ENCODE measurements at places on chromosomes 16 and 17.
A peak's percentile ranks its signal among the peaks of the same experiment; 100 is the strongest.

DNA sequence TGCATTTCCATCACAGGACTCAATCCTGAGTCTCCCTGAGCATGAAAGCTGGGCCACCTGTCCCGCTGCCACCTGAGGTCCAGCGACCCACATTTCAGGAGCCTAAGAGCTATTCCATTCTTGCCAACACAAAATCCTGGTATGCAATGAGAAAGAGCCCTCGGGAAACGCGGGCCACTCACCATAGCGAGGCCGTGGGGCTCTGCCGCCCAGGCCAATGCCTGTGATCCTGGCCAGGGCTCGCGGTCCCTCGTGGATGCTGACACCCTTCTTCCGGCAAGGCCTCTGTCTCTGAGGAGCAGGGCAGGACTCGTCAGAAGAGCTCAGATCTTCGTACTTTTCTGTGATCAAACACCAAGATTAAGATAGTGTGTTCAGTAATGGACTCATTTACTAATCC, 11.6 kb downstream of the NUDT16L1 start:
- no peak for DNase-seq

DNA sequence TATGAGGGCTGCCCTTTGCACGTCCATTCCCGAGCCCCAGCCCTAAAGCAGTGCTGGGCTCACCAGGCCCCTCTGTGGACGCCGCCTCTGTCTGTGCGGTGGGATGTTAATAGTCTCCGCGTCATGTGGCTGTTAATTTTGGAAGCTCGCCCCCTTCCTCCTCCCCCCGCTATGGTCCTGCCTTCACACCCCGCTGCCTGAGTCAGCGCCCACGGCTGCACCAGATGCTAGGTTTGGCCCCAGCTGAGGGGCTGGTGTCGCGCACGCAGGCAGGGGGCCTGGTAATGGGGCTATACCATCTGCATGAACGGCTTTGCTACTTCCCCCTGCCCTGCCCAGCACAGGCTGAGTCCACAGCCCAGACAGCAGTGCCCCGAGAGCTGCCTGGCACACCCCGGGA, 4.1 kb upstream of the SSTR5 start:
- DNase-seq, result no peak

- no peak for DNase-seq
These were observed 414.4 kb downstream of the UTP18 start for GRCh38 chr17:51674579-51675255.

DNA sequence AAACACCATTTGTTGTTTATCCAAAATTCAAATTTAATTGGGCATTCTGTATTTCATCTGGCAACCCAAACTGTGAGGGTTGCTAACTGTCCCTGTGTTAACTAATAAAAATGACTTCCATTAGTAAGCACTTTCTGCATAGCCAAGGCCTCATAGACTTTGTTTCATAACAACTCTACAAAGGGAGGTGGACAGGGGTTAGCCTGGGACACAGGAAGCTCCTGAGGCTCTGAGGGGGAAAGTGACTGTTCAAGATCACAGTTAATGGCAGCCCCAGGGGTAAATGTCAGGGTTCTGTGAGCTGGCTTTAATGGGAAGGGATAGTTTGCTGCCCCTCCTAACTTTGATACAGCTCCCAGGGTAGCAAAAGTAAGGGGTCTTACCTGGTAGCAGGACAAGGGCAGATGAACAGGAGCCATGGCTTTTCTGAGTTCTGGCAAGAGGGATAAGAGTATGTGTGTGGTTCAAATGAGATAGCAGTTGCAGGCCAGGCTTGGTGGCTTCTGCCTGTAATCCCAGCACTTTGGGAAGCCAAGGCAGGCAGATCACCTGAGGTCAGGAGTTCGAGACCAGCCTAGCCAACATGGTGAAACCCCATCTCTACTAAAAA, 2.2 kb downstream of the HEATR9 start:
- DNase-seq, result no peak

- no peak for DNase-seq
These were observed 174.8 kb downstream of the XYLT1 start for GRCh38 chr16:17295948-17296347.

GRCh38 chr16:1285669-1286512, 23.5 kb upstream of the UBE2I start:
- DNase-seq, result no peak

DNA sequence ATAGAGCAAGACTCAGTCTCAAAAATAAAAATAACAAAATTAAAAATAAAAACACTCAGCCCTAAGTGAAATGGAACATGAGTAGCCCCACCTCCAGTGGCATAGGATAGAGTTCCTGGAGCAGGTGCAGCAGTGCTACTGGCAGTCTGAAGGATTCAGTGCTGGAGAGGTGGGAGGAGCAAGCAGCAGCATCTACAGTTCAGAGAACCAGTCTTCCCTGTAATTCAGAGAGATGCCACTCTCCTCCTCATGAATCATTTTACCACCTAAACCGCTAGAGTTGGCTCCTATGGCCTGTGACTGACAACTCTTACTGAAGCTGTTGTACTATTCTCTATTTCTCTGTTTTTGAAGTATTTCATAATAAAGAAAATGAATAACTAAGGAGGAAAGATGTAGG, 56.0 kb upstream of the SMURF2 start:
- DNase-seq, result no peak

GRCh38 chr16:85321509-85322271, 209.4 kb upstream of the CIBAR2 start:
- no peak for DNase-seq

GRCh38 chr17:71405101-71405500, 715.7 kb upstream of the SOX9 start:
- no peak for DNase-seq

GRCh38 chr17:51947160-51947735, 211.3 kb downstream of the CA10 start:
- DNase-seq, result no peak

- DNase-seq, result peak; percentile 84
These were observed 5.8 kb upstream of the OGFOD3 start for GRCh38 chr17:82424001-82424862.

- DNase-seq, result no peak
These were observed 119.3 kb upstream of the WSCD1 start for GRCh38 chr17:5950878-5951277.

DNA sequence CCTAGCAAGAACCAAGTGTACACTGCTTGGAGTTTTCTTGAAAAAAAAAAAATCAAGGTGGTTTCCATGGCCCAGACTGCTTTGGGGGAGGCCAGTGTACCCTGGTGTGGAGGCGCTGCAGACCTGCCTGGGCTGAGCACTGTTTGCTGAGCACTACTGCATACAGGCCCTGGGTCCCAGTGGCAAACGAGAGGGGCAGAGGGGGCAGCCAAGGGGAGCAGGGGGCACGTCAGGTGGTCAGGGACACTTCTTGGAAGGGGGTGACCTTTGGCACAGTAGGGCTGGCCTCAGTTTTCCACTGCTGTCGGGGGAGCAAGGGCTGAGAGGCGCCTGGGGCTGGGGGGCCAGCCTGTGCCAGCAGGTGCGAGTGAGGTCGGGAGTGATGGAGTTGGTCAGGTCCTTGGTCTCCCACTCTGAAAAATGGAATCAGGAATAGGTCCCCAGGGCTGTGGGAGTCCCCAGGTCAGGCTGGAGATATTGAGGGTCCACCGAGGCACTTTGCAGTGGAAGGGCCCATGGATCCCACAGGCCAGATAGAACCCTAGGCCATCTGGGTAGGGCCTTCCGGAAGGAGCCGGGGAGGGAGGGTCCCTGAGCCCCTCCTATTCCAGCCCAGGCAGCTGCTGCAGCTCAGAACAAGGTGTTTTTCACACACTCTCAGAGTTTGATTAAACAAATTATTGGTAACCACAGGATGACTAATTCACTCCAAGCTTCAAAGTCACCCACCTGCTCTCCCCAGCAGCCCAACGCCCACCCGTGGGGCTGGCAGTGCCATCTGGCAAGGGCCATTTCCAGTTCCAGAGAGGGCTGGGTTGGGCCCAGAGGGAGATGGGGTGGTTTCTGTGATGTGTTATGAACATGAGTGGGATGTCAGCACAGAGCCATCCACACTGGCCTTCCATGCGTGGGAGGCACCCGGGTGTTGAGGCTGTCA, 3.5 kb downstream of the ZFPM1 start:
- peak; percentile 92 for DNase-seq

DNA sequence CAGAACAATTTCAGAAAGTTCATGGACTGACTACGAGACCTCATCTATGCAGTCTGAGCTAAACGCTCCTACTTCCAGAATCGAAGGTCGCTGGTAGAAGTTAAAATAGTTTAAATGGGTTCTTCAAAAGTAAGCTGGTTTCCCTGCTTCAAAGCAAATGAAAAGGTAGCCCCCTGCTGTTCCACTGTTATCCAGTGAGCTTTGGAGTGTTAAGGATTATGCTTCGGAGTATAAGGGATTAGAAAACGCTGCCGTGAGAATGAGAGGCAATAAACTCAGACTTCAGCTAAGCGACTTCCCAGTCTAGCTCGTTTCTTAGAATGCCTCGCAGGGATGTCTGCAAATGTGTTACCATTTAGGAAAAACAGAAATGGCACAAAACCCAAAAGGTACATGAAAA, 12.4 kb downstream of the MLYCD start:
- DNase-seq, result no peak

DNA sequence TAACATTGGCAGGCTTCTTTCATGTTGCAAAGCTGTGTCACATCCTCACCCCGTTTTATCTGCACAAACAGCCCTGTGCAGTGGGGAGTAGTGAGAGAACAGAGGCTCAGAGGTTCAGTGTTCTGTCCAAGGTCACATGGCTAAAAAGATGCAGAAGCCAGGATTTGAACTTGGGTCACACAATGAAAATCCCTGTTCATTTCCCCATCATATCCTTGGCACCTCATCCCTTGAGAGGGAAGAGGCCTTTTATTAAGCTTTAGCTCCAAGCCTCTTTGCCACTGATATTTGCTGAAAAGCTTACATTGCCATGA, 106.6 kb downstream of the AMFR start:
- no peak for DNase-seq

GRCh38 chr17:78999947-79000395, 9.6 kb downstream of the CANT1 start:
- DNase-seq, result no peak

DNA sequence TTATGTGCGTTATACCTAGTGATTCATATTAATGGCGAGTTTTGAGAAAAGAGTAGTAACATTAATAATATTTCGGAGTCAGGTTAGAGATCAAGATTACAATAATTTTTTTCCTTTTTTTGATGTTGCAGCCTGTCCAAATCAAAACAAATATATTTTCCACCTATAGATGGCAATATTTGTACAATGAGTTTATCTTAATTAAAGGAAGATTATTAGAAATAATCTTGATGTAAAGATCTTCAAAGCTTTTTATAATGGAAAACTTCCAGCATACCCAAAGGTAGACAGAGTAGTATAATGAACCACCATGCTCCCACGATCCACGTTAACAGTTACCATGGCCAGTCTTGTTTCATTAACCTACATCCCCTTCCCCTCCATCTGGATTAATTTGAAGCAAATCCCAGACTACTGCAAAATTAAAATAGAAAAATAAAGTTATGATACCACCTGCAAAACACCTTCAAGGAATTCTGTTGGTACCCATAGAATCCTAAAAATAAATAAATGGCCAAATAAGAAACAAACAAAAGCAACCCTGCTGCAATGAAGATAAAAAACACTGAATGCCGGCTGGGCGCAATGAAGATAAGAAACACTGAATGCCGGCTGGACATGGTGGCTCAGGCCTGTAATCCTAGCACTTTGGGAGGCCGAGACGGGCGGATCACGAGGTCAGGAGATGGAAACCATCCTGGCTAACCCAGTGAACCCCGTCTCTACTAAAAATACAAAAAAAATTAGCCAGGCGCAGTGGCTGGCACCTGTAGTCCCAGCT, 46.5 kb upstream of the GINS3 start:
- no peak for DNase-seq

GRCh38 chr16:13344001-13344400, 442.6 kb downstream of the SHISA9 start:
- no peak for DNase-seq

- no peak for DNase-seq
These were observed 79.5 kb downstream of the ANKRD11 start for GRCh38 chr16:89410794-89411309.

GRCh38 chr17:42171831-42172230, 9.1 kb downstream of the KCNH4 start:
- no peak for DNase-seq

GRCh38 chr16:66845791-66846221, 1.6 kb downstream of the CA7 start:
- DNase-seq, result peak; percentile 42

GRCh38 chr17:71032746-71033273, 863.5 kb downstream of the KCNJ2 start:
- no peak for DNase-seq

- DNase-seq, result peak; percentile 89
These were observed 28.8 kb downstream of the DYNLRB2 start for GRCh38 chr16:80569440-80570105.

DNA sequence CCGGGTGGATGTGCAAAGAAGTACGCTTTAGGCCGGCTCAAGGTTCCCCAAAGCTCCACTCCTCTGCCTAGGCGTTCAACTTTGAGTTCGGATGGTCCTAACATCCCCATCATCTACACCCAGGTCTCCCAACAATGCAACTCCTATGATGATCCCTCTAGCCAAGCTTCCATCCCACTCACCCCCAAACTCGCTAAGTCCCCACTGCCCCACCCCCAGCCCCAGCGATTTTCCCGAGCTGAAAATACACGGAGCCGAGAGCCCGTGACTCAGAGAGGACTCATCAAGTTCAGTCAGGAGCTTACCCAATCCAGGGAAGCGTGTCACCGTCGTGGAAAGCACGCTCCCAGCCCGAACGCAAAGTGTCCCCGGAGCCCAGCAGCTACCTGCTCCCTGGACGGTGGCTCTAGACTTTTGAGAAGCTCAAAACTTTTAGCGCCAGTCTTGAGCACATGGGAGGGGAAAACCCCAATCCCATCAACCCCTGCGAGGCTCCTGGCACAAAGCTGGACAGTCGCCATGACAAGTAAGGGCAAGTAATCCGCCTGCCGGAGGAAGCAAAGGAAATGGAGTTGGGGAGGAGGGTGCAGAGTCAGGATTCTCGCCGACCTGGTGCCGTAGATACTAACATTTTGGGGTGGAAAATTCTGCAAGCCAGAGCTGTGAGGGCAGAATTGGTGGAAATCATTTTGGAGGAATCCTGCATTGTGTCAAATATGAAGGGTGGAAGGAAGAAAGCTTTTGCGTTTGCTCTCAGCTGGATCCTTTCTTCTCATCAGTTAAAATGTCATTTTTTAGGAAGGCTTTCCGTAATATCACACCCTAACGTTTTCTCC, at the start of gene TP53:
Gene TP53 (minus strand): TSS at position 419 of the 836 bp plus-strand sequence. CDS start 10,896 bp downstream, outside the sequence.
- peak; percentile 96 for DNase-seq

DNA sequence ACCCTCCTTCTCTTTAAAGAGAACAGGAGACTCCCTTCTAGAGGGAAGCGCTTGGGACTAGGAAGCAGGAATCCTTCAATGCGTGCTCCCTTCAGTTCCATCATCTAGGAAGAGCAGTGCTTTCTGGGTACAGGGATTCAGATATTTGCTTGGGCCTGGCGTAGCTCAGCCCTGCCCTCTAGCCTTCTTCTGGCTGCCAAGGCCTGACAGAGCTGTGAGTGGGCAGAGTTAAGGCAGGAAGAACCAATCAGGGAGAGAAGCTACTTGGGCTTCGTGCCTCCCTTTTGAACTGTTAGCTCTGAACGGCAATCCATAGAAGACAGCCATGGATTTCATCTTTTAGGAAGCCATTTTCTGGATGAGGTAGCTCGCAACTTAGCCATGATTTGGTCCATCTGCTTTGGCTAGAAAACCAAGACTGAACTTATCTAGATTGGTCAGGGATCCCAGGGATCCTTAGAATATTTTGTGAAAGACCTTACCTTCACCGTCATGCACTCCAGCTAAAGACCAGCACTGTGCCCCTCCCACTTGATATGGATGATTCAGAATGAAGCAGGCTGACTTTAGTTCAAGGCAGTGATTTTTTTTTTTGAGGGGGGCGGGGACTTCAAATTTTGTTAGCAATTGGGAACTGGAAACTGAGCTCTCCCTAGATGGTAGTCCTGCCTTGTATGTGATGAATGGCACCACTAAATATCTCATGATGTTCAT, 2.5 kb upstream of the CORO6 start:
- DNase-seq, result peak; percentile 45
